Substantia nigra (tissue), 51 donors: ENCODE measurements at places on chromosomes 7 and 10.

- DNase-seq = no peak
Observed at GRCh38 chr10:71436268-71437125, 39.8 kb downstream of the CDH23 start.

- no peak for DNase-seq
Observed at GRCh38 chr7:157786375-157787274, 449.8 kb downstream of the DNAJB6 start.

- DNase-seq = no peak
Observed at GRCh38 chr7:108370616-108371015, 85.6 kb downstream of the NRCAM start.

GRCh38 chr7:30028749-30029635, 780 bp downstream of the PLEKHA8 start:
- peak; percentile 87 for DNase-seq

DNA sequence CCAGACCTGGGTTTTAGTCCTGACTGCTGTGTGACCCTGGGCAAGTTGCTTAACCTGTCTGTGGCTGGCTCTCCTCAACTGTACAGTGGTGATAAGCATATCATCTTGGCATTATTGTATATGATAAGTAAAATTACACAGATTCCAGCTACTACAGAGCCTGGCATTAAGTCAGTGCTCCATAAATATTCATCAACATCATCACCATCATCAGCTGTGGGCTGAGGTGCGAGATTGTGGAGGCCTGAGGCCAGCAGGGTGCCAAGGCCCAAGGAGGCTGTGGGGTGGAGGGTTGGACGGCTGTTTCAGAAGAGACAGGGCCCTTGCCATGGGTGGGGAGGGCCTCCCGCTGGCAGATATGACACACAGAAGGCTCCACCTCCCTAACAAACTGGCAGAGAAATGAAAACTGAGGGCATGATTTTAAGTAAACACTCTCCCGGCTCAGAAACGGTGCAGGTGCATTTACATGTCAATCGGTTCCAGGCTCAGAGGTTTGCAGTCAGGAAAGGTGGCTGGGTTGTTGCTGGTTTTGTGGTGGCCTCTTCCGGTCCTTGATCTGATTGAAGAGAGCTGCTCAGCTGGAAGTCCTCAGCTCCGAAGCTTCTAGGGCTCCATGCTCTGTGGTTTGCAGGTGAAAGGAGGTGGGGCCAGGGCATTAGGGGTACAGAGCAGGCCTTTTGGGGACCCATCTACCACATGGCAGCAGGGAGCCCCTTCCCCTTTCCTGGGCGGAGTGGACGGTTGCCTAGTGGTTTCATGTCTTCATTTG, 10.2 kb downstream of the CRYGN start:
- no peak for DNase-seq

DNA sequence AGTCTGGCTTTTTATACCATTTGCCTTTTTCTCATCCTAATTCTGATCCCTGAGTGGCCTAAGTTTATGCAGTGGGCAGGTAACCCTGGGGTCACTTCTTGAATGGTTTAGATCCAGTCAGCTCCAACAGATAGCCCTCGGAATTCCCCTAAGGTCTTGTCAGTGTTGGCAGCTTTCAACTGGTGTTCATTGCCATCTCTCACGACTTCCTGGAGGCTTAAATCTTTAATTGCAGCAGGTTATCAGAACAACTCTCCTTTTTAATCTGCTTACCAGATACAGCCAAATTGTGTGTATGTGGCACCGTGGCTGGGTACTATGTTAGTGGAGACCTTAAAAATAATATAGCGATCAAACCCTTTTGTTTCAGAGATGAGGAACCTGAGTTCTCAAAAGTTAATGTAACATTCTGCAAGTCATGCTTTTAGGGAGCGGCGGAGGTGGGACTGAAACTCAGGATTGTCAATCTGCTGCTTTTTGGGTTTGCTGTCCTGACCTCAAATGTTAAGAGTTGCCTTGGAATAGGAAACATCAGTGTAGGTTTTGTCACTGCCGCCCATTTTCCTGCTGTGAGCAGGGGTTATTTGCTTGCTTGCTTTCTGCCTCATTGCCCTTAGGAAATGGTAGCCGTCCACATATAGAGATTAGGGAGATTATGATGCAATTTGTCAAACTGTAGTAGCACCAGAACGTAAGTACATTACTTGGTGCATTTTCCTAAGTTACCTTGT, 818 bp downstream of the DLD start:
- no peak for DNase-seq

DNA sequence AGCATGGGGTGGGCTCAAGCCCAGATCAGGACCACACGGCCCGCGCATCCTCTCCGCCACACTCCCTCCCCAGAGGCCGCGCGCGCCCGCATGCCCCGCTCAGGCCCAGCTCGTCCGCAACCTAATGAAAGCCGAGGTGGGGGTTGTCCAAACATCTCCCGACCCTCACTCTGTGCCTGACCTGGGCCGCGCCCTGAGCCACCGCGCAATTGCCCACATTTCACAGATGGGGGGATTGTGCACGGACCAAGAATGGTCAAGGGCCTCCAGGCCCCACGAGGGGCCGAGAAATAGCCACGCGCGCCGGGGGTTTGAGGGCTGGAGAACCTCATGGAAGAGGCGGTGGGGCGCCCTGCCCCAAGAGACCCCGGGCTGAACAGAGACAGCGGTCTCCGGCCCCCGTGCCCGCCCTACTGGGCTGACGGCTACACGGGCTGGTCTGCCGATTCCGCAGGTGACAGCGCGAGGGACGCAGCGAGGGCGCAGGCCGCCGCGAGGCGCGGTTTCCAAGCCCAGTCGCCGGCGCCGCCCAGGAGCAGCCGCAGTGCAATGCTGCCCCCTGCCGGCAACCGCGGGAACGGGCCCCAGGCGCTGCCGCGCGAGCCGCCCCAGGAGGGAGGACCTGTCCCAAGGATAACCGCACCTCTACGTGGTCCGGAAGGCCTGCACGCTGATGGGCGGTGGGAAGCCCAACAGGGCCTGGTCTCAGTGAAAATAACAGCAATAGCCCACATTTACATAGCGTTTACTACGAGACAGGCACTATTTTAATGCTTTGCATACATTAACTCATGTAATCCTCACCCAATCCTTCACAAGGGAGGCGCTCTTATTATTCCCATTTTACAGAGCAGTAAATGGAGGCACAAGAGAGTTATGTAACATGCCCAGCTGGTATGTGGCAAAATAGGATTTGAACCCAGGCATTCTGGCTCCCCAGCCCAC, 10.5 kb upstream of the GRID1 start:
- peak; percentile 60 for DNase-seq

DNA sequence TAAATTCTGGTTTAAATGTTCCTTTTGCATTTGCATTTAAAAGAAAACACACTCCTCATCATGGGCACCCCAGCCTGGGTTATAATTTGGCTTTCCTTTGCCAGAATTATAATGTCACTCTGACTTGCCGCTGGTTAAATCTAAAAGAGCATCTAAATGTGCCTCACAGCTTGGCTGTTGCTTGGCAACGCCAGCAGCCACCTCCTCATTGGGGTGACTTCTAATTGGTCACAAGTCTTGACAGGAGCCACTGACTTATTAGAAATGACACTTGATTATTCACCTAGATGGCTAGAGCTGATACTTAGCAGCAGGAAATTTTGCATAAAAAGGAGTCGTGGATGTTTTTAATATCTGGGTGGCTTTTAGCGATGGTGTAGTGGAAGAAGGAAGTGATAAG, 114.3 kb downstream of the TBXAS1 start:
- DNase-seq = no peak

DNA sequence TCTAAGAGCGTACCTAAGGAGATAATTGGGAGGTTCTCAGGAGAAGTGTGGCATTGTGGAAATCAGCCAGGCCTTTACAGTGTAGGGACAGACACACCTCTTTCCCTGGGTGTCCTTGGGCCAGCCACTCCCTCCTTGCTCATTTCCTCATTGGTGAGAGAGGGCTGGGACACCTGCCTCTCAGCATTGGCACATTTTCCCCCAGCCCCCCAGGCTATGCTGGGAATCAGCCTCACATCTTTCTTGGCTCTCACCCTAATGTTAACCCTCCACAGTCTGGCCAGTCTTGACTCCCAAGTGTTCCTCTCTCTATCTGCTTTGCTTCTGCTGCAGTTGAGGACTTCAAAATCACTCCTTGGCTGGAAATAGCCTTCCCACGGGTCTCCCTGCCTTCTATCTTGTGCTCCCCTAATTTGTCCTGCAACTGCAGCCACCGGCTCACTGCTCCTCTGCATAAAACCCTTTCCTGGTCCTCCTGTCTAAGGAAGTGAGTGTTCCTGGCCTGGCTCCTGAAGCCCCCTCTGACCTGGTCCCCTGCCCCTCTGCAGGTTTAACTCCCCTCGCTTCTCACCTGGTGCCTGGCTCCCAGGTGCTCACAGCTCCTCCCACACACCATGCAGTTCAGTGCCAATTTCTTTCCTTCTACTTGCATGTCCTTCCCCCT, 15.8 kb downstream of the TBXAS1 start:
- no peak for DNase-seq

- DNase-seq = no peak
Observed at GRCh38 chr7:47413526-47414341, 168.2 kb downstream of the TNS3 start.

GRCh38 chr7:75072981-75073283, 670 bp downstream of the RCC1L start:
- DNase-seq = no peak

DNA sequence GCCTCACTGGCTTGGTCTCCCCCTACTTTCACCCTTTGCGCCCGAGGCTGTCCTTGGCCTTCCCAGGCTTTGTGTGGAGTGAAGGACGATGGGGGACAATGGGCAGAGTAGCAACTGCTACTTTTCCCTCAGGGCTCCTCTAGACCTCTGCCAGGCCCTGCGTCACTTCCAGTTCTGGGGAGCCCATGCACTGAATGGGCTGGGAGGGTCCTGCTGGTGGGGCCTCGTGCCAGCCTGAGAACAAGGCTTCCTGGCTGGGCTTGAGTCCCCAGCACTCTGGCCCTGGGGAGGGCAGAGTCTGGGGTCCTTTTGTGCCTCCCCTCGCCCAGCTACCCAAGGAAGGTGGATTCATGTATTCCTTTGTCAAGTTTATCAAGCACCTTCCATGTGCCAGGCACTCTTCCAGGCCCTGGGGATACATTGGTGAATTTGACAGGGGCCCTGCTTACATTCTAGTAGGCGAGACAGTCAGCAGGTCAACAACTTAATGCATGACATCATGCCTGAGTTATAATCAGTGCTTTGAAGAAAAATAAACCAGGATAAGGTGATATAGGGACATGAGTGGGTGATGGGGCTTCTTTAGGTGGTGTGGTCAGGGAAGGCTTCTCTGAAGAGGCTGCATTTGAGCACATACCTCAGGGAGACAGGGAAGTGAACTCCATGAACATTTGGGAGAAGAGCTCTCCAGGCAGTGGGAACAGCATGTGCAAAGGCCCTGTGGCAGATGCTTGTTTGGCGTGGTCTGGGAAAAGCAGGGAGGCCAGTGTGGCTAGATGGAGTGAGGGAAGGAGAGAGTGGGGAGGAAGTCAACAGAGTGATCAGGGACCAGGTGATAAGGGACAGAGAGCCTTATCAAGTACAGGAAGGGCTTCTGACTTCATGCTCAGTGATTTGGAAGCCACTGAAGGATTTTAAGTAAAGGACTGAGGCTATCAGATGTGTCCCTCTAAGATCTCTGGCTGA, 14.1 kb downstream of the ZMIZ1 start:
- no peak for DNase-seq

- no peak for DNase-seq
Observed at GRCh38 chr10:76939933-76940468, 697.6 kb downstream of the KCNMA1 start.

DNA sequence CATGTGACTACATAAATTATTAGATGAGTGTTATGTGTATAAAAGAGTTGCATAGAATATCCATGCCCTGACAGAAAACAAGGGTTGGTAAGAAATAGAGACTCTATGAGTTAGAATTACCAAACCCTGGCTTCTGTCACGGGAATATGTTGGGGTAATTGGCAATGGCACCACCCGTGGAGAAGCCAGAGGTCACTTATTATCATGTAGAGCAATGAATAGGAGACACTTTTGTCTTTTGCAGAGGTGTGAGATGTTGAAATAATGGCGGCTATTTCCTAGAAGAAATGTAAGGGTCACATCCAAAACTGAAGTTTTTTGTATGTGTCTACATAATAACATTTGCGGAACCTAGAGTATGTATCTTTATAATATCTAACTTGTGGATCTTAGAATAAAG, 35.3 kb downstream of the ABCB5 start:
- DNase-seq = no peak

GRCh38 chr7:157834501-157835163, 497.8 kb downstream of the DNAJB6 start:
- DNase-seq = no peak

DNA sequence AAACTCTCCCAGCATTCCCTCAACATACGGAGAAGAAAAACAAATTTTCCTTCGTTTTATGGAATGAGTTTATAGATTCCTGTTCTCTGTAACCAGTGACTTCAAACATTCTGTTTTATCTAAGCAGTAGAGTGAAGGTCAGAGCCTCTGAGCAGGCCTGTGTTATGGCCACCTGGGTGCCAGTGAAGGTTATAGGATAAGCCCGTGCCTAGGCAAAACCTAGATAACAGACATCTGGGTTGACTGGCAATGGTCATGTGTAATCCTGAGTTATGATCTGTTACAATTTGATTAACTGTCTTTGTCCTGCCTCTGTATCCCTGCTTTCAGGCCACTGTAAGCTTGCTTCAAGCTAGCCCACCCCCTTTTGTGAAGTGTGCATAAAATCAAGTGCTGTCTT, 8.3 kb downstream of the LSM5 start:
- no peak for DNase-seq

- no peak for DNase-seq
Observed at GRCh38 chr10:110756876-110757275, 112.7 kb downstream of the RBM20 start.

DNA sequence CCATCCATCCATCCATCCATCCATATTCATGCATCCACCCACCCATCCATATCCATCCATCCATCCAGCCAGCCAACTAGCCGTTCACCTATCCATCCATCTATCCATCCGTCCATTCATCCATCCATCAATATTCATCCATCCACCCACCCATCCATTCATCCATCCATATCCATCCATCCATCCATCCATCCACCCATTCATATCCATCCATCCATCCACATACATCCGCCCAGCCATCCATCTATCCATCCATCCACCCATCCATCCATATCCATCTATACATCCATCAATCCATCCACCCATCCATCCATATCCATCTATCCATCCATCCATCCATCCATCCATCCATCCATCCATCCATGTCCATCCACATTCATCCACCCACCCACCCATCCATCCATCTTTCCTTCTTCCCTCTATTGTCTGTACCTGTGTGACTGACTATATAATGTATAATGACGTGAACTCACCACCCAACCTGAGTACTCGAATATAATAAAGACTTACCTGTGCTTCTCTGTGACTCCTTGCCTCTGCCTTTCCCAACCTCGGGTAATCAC, 2.5 kb downstream of the INMT start:
- no peak for DNase-seq

GRCh38 chr7:18402488-18403183, 92.9 kb upstream of the HDAC9 start:
- DNase-seq = no peak

DNA sequence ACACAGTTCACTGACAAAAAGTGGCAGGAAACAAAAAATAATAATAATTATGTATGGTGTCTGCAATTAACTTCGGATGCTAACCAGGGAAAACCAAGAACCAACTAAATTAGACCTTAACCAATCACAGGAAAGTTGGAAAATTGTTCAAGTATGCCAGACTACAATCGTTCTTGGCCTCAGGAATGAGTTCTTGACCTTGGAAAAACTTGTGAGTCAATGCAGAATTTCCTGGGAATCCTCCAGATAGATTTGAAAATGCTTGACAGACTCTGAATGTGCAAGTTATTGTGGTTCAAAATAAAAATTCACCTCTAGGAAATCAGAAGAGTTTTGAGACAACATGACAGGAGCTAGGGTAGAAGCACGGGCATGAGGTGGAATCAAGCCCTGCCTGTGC, 171.5 kb downstream of the C7orf25 start:
- no peak for DNase-seq
